Activated CD4-positive, alpha-beta memory T cell treated with anti-CD3 and anti-CD28 coated beads, Interleukin-2, amount 10 ng/mL, durations not matched to agents 7 days and 5 days (primary cell): ENCODE measurements at places on chromosomes 3 and 15. TPM values are rescaled to one million over a fixed set of nuclear protein-coding genes. Genes with fewer than 3 reads are reported as not detected.

IMPG2 gene
- total RNA-seq: 0.18 TPM

GRCh38 chr3:141650783-141651182, 87.3 kb upstream of the RNF7 start:
- no peak overlapping the region for H3K4me3 ChIP-seq
- H3K27me3 ChIP-seq: peaks cover 8% of the 10 kb centered on the region
- H3K4me1 ChIP-seq: peaks cover 3% of the 10 kb centered on the region
- no peak for DNase-seq
- no peaks in the 10 kb centered on the region for H3K36me3 ChIP-seq

SLC7A14 gene
- total RNA-seq: not detected

SMCO1 gene
- total RNA-seq: not detected

DNA sequence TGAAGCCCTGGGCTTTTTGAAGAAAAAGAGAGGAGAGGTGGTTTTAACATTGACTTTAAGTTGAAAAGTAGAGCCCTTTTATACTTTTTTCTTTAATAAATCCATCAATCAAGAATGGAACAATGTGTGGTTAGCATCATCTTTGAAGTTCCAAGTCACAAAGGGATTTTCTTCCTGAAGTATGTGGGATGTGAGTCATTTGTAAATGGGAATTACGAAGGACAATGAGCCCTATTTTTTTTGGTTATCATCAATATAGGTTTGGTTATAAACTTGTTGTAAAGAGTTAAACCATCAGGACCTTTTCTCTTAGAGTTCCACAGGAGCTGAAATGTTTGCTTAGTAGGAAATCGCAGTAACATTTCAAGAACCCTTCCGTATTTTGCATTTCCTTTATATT, 38.3 kb downstream of the PIK3CA start:
- H3K27ac ChIP-seq: no peak overlapping the region
- H3K36me3 ChIP-seq: no peaks in the 10 kb centered on the region
- no peaks in the 10 kb centered on the region for H3K27me3 ChIP-seq
- H3K4me1 ChIP-seq: peaks cover 18% of the 10 kb centered on the region

DNA sequence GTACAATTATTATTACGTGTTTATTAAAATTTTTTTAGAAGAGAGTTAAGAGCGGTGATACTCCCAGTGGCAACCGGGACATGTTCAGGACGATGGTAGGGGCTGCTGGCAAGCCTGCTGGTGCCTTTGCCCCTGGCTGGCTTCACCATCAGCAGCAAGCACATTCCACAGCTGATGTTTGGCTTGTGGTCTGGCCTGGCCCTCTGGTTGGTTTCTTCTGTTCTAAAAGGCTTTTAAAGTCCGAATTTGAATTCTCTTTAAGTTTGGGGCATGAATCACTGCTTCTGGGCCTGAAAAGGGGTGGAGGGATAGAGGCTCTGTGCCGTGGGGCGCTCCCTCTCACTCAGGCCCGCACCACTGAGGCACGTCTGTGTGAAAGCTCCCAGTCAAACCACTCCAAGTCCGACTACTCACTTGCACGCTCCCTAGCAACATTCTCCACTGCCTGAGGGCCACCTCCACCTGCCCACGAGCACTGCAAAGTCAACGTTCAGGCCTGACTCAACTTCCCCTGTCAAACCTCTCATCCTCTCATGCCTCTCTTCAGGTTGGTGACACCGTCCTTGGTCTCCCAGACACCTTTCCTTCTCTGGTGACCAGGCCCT, 10.1 kb downstream of the ITGA11 start:
- DNase-seq: no peak
- H3K27ac ChIP-seq: no peak overlapping the region
- H3K27me3 ChIP-seq: no peaks in the 10 kb centered on the region
- no peaks in the 10 kb centered on the region for H3K36me3 ChIP-seq

- H3K36me3 ChIP-seq: no peaks in the 10 kb centered on the region
- H3K4me3 ChIP-seq: peak overlapping the region; percentile 47
- no peak overlapping the region for H3K27ac ChIP-seq
- peak; percentile 64 for DNase-seq
- peaks cover 29% of the 10 kb centered on the region for H3K4me1 ChIP-seq
Observed at GRCh38 chr3:143121241-143122088, 1.9 kb downstream of the CHST2 start.

CYP8B1 gene
- total RNA-seq: not detected

GRCh38 chr3:122146466-122146865, 37.0 kb upstream of the CASR start:
- H3K27ac ChIP-seq: peak overlapping the region; percentile 89
- H3K36me3 ChIP-seq: peaks cover 32% of the 10 kb centered on the region
- DNase-seq: peak; percentile 80

- H3K4me1 ChIP-seq: no peaks in the 10 kb centered on the region
- H3K27me3 ChIP-seq: peaks cover under 1% of the 10 kb centered on the region
- H3K36me3 ChIP-seq: no peaks in the 10 kb centered on the region
- H3K4me3 ChIP-seq: no peak overlapping the region
- no peak for DNase-seq
- H3K27ac ChIP-seq: no peak overlapping the region
Observed at GRCh38 chr3:72597756-72598195, 250.5 kb downstream of the SHQ1 start.

LTF gene
- total RNA-seq: not detected

DNA sequence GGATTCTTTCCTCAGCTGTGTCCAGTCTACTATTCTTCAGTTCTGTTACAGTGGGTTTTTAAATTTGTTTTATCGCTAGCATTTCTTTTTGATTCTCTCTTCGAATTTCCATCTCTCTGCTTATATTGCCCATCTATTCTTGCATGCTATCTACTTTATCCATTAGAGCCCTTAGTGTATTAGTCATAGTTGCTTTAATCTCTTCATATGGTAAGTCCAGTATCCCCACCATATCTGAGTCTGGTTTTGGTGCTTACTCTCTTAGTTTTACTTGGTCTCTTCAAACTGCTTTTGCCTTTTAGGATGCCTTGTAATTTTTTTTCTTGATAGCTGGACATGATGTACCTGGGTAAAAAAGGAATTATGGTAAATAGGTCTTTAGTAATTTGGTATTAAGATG, 9.1 kb downstream of the TIMMDC1 start:
- H3K36me3 ChIP-seq: peaks cover 58% of the 10 kb centered on the region
- H3K4me1 ChIP-seq: peaks cover 42% of the 10 kb centered on the region
